ENCODE measurements at places on chromosomes 5 and 9.

DNA sequence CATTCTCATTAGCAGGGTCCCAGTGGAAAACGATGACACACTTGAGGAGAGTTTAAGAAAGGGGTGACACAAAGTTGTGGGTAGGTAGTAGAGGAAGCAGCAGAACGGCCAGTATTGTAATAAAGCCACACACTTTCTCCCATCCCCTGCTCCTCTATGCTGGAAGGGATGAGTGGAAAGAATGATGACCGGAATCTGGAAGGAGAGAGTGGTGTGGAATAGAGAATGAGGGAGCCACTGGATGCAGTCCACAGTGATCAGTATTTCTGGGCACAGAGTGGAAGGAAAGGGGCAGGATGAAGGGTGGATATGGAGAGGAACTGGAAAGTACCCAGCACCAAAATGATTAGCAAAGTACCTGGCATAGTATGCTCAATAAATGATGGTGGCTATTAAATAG, 133.8 kb upstream of the DAB2 start:
- DNase-seq, result no peak

DNA sequence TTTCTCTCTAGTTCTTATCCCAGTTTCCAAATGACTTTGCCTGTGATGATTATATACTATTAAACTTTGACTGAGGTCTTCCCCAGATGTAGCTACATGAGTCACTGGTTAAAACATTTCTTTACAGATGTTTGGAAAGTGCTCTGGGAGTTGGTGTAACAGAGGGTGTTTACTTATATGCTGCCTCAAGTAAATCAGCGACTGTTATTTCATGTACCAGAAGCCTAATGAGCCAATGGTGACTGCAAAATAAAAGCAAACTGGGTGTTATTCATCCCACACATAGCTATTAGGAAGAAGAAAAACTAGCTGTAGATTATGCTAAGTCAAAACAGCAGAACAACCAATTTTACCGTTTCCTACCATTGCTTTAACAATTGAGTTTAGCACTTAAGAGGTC, 929.7 kb upstream of the SEMA6A start:
- no peak for DNase-seq

DNA sequence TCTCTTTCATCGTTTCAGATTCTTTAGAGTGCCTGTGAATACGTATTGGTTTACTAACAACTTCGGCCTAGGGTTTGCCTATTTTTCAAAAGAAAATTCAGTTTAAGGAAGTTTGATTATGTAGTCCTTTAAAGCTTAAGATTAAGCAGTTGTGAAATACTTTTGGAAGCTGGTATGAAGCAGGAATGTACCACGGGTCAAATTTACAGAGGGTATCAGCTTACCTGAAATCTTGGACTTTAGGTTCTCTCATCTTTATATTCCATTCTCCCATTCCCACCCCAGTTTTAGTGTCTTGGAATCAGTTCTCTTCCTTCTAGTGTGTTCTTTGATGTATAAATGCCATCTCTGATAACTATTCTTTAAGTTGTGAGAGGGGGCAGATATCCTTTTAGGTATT, 53.2 kb downstream of the IQGAP2 start:
- no peak for DNase-seq

DNA sequence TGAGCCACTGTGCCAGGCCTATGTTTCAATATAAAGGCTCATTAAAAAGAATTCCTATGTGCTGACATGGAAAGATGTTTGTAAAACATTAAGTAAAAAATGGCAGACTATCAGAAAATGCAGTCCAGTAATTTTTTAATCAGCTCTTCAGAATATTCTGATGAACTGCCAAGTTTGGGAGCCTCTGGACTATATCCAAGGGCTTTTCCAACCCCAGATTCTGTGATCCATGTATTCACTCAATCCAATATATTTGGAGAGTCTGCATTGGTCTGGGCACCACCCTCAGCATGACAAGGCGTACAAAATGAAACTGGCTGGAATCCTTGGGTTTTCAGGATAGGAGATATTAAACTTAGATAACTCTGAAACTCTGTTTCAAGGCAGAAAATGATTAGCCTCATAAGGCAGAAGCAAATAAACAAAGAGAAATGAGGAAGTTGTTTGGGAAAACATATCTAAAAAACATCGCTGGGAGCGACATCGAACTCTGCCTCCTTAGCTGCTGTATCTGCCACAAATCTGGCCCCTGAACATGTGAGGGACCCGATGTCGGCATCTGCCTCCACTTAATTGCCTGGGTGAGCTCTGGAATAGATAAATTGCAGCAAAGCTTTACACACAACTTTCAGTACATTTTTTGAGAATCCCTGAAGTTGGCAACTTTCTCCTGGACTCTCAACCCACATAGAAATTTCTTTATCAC, 14.4 kb downstream of the PDE6A start:
- DNase-seq, result no peak

DNA sequence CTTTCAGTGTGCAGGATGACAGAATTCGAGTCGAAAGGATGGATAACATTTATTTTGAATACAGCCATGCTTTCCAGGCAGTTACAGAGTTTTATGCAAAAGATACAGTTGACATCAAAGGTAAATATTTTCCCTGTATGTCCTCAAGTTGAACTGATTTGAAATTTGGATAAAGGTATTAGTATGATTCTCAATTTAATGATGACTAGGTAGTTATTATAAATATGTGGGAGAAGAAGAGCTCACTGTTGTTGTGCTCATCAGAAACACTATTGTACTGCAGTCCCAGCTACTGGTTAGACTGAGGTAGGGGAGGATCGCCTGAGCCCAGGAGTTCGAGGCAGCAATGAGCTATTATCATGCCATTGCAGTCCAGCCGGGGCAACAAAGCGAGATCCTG, 70.7 kb upstream of the DHFR start:
- no peak for DNase-seq

- DNase-seq, result no peak
These were observed 103.0 kb downstream of the PCSK1 start for GRCh38 chr5:96329886-96330529.

DNA sequence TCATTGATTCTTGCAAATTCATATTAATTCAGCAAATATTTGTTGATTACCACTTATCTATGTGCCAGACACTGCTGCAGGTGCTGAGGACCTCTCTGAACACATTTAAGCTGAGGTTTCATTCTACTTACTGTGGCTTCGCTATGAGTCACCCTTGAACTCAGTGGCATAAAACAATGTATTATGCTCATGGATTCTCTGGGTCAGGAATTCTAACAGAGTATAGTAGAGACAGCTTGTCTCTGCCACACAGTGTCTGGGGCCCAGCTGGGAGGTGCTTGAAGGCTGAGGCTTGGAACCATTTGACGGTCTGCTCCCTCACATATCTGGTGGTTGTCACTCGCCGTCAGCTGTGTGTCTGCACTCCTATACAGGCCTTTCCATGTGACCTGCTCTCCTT, 124.3 kb upstream of the NR3C1 start:
- DNase-seq, result no peak

GRCh38 chr5:72705178-72705577, 111.3 kb upstream of the TNPO1 start:
- no peak for DNase-seq

DNA sequence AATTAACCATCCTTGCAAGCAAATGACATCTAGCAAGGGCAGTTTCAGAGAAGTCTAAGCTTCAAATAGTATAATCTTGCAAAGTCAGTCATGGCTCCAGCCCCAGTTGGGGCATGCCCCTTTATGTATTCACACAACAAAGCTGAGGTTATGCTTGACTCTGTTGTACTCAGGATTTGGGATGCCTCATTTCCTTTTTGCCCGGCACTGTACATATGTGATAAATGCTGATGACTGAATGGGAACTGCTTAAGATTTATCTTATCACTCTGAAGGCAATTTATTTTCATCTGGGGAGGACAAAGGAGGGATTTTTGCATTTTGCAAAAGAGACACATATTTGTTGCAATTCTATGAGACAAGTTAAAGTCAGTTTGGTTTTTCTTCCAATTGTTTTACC, 219.2 kb downstream of the TRPM3 start:
- no peak for DNase-seq

DNA sequence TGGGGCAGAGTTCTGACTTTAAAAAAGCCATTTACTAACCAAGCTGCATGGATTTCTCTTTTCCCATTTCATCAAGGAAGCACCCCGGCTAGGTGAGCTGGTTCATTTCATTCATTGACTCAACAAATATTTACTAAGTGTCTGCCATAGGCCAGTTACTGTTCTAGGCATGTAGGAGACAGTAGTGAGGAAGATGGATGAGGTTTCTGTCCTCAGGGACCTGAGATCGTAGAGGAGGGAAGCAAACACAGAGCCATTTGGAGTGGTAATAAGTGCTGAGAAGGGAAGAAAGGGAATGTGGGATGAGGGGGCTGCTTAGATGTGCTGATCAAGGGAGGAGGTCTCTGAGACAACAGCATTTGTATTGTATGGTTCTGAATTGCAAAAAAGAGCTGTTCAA, 120.4 kb downstream of the C9orf152 start:
- DNase-seq, result no peak

GRCh38 chr9:94568972-94569712, 14.3 kb downstream of the PCAT7 start:
- no peak for DNase-seq

Data from NCI-H526 (cell line).